ENCODE measurements at places on chromosomes 7 and 10. TPM values are rescaled to one million over a fixed set of nuclear protein-coding genes. Genes with fewer than 3 reads are reported as not detected.

NPC1L1 gene
- total RNA-seq, result 3.8 TPM

CDK14 gene
- total RNA-seq, result 0.71 TPM

LOXL4 gene
- total RNA-seq, result 8.8 TPM

SEMA3C gene
- 0.13 TPM for total RNA-seq

UNCX gene
- total RNA-seq, result not detected

CPN1 gene
- 8.1 TPM for total RNA-seq

CCDC146 gene
- 1.2 TPM for total RNA-seq

PRPS1L1 gene
- not detected for total RNA-seq

OR6B1 gene
- not detected for total RNA-seq

FAM24B gene
- total RNA-seq, result 3.0 TPM

PNLIPRP3 gene
- total RNA-seq, result not detected

OR13A1 gene
- not detected for total RNA-seq

SPDYE1 gene
- not detected for total RNA-seq

GSDME gene
- 30.0 TPM for total RNA-seq

ADAM8 gene
- 0.93 TPM for total RNA-seq

TMEM225B gene
- total RNA-seq, result 0.60 TPM

WNT8B gene
- 0.07 TPM for total RNA-seq

FAM13C gene
- total RNA-seq, result not detected

C7orf57 gene
- not detected for total RNA-seq

EPHB6 gene
- total RNA-seq, result not detected

PNLIPRP2 gene
- total RNA-seq, result 0.95 TPM
